ENCODE measurements at places on chromosomes 7 and 10.
A peak's percentile ranks its signal among the peaks of the same experiment; 100 is the strongest.

DNA sequence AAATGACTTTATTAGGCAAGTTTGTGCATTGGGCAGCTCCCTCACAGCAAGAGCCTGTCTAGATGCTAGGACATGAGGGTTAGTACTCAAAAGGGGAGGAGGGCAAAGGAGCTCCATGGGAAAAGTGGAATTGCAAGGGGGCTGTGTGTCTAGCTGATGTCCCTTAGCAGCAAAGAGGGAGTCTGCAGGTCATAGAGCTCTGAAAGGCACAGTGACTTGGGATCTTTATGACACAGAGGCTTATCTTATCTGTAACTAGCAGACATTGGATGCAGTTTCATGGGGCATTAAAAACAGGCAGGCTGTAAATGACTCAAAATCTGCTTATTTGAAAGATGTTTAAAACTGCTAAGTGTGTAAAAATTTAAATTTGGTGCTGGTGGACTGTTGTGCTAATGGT, 556.2 kb upstream of the FZD8 start:
- no peak for DNase-seq

DNA sequence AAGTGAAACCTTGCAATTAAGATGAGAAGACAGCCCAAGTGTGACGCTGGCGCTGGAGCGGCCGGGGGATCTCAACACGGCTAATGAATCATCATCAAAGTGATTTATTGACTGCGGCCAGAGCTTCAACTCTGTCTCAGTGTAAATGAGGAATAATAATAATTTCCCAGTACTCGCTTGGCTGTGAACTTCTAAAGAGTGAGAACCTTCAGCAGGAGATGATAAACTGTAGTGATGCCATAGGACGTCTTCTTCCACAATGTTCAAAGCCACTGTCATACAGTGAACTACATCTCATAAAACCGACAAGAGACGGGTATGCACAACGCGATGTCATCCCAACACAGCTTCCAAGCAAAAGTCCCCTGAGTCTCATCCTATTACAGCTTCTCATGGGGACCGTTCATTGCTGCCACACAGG, 123.6 kb upstream of the NOBOX start:
- no peak for DNase-seq

GRCh38 chr10:101291331-101292193, 62.3 kb upstream of the LBX1 start:
- peak; percentile 31 for DNase-seq

GRCh38 chr10:16843252-16843870, 26.1 kb upstream of the RSU1 start:
- no peak for DNase-seq

GRCh38 chr7:69301253-69301652, 297.0 kb upstream of the AUTS2 start:
- no peak for DNase-seq

DNA sequence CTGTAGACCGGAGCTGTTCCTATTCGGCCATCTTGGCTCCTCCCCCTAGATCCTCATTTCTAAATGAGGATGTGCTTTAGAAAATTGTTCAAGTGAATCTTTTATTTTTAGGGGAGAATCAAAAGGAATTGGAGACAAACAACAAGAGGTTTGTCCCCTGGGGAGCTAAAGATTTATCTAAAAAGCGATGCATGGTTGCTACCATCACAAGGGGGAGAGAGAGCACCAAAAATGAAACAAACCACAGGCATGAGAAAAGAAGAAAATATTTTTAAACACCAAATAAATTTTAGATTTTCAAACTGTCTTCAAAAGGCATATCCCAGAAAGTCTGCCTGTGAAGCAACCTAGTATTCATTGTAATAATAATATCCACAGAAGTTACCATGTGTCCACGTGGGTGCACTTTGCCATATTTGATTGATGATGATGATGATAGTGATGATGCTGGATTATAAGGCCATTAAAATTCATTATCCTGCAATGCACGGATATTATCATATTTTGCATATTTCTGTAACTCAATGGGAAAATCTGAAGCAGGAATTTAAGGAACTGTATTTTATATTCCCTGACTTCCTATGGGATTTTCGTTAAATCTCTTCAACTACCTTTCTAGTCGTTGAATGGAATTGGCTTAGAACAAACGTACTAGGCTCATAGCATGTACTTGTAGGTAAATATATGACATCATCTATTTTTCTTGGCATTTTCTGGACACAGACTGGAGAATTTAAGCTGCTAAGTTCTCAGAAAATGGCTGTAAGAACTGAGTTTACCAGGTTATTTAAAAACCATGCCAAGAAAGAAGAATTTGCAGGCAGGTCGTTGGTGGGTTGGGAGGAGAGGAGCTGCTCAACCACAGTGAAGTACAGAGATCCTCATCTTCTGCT, 171.6 kb downstream of the WDR37 start:
- DNase-seq = no peak

- no peak for DNase-seq
These were observed 7.9 kb downstream of the NXPH1 start for GRCh38 chr7:8441106-8441965.

GRCh38 chr7:68868978-68869377, 729.3 kb upstream of the AUTS2 start:
- no peak for DNase-seq

GRCh38 chr10:110672580-110672919, 28.4 kb downstream of the RBM20 start:
- no peak for DNase-seq

- no peak for DNase-seq
These were observed 16.5 kb upstream of the TRIM8 start for GRCh38 chr10:102627736-102628293.
